ENCODE measurements at places on chromosomes 5 and 9.
A peak's percentile ranks its signal among the peaks of the same experiment; 100 is the strongest.

DNA sequence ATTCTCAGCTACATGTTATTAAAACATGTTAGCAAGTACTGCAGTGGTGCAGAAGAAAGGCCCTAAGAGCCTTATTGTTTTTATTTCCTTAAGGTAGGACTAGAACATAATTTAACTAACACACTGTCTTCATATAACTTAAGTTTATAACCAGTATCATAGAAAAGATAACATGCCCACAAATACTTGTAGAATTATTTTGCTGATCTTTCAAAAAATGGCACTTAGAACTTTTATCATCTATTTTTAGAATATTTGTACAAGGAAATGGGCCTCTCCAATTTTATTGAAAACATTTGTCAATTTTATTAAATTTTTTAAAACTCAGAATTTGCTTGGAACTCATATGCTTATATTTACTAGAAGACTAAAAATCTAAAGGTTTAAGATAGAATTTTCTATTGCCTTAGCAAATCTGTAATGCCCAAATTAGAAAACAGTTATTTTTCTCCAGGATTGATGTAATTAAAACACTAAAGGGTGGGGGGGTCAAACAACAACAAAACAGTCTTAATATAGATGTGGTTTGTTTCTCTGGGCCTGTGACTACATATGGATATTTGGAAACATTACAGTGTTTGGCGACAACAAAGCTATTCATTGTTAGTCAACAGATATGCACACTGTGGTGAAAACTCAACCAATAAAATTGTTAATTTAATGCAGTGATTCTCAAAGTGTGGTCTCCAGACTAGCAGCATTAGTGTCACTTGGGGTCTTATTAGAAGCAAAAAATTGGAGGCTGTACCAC is 360.4 kb downstream of the PDE4D start:
- DNase-seq: no peak

- DNase-seq: no peak
Measured at GRCh38 chr5:16067415-16067814, 112.2 kb downstream of the MARCHF11 start.

DNA sequence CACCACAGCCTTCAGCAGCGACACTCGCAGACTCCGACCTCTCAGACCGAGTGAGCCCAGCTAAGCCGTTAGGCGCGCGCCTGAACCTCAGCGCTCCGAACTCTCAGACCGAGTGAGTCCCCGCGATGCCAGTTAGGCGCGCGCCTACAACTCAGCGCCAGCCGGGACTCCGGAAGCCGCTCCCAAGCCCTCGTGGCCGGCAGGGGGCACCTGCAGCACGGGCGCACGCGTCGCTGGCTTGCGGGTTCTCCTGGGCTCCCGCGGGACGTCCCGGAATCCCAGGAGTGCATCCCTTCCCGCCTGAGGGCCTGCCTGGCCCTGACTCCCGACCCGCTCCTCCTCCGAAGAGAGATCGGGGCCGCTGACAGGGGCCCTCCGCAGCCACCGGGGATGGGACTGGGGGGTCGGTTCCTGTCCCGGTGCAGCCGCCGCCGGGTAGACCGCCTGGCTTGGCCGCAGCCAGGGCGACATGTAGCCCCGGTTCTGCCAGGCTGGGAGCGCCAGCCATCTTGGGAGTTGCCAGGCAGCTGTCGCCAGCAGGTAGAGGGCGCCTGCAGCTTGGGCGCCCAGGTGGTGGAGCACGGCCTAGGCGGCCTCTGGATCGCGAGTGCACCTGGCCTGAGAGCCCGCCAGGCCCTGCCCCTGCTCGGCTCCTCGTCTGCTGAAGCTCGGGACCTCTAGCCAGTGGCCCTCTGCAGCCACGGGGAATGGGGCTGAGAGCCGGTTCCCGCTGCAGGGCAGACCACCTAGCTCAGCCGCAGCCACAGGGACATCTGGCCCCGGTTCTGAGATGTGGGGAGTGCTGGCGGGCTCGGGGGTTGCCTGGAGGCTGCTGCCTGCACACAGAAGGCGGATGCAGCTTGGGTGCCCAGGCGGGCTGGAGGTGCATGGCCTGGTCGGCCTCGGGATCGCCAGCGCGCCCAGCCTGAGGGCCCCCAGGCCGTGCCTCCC is at the start of gene ANKRD18A:
Gene ANKRD18A (minus strand): TSS at position 114 of the 951 bp plus-strand sequence. CDS start 311 bp downstream, outside the sequence.
- peak; percentile 48 for DNase-seq

- DNase-seq: no peak
Measured at GRCh38 chr9:111163716-111164389, 125.6 kb upstream of the LPAR1 start.

GRCh38 chr5:135831851-135832555 is 2.5 kb upstream of the SLC25A48 start:
- no peak for DNase-seq

DNA sequence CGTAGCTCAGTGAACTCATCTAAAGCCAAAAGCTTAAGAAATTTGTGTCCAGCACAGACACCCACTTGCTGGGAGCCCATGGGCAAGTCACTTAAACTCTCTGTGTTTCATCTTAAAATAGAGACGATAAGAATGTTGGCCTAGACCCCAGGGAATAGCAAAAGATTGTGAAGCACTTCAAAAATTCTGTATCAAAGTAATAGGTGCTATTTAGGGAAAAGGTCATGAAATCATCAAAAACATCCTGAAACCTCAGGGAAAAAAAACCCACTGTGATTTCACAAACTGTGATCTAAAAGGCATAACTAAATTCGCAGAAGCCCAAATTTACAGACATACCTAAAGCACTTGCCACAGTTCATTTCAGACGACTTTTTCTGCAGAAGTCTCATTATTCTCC is 278.3 kb downstream of the NR2F1-AS1 start:
- no peak for DNase-seq
